Tibial nerve (tissue), 4 donors: ENCODE measurements at places on chromosomes 1 and 21. TPM values are rescaled to one million over a fixed set of nuclear protein-coding genes. Genes with fewer than 3 reads are reported as not detected.

DNA sequence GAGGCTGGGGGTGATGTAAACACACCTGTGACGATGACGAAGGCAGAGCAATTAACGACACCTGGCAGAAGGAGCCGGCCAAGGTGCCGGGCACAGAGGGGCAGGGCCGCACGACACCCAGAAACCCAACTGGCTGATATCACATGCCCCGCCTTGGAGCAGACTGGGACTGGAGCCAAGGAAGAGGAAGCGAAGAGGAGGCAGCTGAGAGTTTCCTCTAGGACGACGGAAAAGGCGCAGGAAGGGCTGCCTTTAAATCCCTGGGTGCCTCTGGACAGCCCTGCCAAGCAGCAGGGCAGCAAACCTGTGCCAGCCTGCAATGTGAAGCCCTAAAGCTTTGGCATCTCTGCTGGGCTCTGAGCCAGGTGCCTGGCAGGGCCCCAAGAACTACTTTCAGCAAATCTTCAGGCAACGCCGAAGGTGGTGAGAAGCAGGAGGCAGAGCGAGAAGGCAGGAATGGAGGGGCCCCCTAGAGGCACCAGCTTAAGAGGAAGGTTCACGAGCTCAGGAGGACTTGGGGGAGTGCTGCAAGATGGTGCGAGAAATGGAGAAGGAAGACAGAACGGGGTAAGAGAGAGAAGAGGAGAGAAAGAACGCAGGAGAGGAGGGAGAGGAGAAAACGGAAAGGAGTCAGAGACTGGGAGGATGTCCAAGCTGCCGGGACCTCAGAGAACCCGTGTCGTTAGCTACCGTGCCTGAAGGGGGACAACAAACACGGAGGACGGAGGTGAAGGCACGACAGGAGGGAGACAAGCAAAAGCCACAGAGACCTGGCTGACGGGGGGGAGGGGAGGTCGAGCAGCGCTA, 25.3 kb upstream of the PEF1 start:
- H3K27ac ChIP-seq: peak overlapping the region; percentile 75
- H3K4me3 ChIP-seq: peak overlapping the region; percentile 13
- H3K27me3 ChIP-seq: no peaks in the 10 kb centered on the region
- peaks cover 35% of the 10 kb centered on the region for H3K4me1 ChIP-seq
- H3K36me3 ChIP-seq: no peaks in the 10 kb centered on the region
- DNase-seq: peak; percentile 69

DNA sequence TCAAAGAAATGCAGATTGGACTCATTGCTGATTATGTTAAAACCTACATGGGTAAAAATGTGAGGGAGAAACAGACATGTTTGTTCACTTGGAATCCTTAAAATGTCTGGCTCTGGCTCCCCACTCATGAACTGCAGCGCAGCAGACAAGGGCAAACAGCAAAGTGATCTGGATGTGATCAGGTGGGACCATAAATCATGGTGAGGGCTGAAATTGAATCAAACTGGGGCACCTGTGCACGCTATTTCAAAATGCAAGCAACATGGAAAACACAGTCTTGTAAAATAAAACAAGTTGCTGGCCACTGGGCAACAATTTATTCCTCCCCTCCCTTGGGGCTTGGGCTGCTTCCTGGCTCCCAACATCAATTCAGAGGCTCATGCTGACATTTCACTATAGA, 373.4 kb downstream of the SEC16B start:
- H3K36me3 ChIP-seq: no peaks in the 10 kb centered on the region
- no peaks in the 10 kb centered on the region for H3K27me3 ChIP-seq
- H3K27ac ChIP-seq: no peak overlapping the region

GRCh38 chr1:16724718-16725438, 15.4 kb upstream of the RNU1-4 start:
- no peaks in the 10 kb centered on the region for H3K4me1 ChIP-seq
- no peaks in the 10 kb centered on the region for H3K36me3 ChIP-seq
- H3K4me3 ChIP-seq: no peak overlapping the region
- H3K27me3 ChIP-seq: no peaks in the 10 kb centered on the region

DNA sequence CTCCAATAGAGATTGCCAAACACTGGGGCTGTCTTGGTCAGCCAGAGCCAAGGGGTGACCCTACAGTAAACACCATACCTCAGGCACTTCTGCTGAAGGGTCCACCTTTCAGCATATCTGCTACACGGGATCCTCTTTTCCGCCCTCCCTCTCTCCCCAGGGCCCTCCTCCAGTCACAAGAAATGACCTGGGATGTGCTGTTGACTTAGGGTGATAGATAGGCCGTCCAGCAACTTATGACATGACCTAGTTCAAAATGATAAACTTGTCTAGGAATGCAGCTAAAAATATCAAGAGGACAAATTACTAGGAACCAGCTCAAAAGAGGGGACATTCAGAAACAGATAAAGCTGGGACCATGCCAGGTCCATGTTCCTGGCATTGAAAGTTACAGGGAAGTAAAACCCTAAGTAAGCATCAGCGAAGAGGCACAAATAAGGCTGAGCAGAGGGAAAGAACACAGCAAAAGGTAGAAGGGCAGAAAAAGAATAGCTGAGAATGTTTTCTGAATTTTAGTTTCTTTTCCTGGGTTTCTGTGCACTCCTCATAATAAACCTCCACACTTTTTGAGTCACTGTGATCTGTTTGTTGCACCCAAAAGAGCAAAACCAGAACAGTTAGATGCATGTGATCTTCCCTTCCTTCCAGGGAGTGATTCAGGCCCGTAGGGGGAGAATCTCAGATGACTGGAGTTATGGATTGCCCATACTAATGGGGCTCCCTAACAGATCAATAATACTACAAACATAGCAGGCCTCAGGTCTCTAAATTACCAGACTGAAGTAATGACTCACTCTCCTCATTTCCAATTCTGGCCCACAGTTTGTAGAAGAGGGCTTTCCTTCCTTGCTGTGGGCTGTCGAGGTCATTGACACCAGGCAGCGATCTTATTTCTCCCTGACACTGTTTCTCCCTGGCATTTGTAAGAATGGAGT, 48.9 kb upstream of the F3 start:
- no peaks in the 10 kb centered on the region for H3K27me3 ChIP-seq
- H3K27ac ChIP-seq: peak overlapping the region; percentile 35
- DNase-seq: peak; percentile 8
- H3K4me3 ChIP-seq: no peak overlapping the region

DNA sequence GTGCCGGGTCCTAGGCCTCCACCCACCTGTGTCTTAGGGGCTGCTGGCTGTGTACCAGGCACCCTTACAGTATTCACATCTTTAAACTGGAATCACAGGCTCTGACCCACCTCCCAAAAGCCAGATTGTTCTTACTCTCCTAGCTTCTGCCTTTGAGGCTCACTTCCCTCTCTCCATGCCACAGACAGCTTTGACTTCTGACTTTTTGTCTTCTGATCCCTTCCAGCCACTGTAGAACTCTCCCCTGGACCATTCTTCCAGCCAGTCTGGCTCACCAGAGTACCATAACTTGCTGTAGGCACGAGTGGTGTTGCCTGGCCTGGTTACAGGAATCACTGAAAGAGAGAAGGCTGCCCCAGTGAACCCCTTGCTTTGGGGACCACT, 58.1 kb upstream of the STUM start:
- DNase-seq: no peak
- no peaks in the 10 kb centered on the region for H3K27me3 ChIP-seq
- no peaks in the 10 kb centered on the region for H3K36me3 ChIP-seq
- no peaks in the 10 kb centered on the region for H3K4me1 ChIP-seq

DNA sequence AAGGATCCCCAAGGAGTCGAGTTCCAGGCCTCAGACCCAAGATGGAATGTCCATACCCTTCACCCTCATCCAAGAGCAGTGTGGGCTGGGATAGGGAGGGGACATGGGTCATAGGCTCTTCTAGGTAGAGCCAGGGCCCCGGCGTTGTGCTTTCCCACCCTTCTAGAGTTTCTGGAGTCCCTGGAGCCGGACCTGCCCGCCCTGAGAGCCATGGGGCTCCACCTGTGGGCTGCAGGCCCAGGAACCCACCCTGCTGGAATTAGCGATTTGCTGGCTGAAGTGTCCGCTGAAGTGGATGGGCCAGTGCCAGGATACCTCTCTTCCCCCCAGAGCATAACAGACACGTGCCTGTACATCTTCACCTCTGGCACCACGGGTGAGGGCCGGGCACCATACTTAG, 1.1 kb downstream of the SLC27A3 start:
- peaks cover 32% of the 10 kb centered on the region for H3K4me1 ChIP-seq
- DNase-seq: no peak
- no peaks in the 10 kb centered on the region for H3K27me3 ChIP-seq
- H3K4me3 ChIP-seq: peak overlapping the region; percentile 65
- H3K27ac ChIP-seq: peak overlapping the region; percentile 89

SPRR2F gene
- total RNA-seq: not detected

AP4B1 gene
- 35.8 TPM for total RNA-seq

PGBD5 gene
- 2.7 TPM for total RNA-seq

GRCh38 chr21:26140164-26140579, 30.4 kb downstream of the APP start:
- DNase-seq: no peak
- no peaks in the 10 kb centered on the region for H3K36me3 ChIP-seq
- no peak overlapping the region for H3K4me3 ChIP-seq
- H3K4me1 ChIP-seq: peaks cover 29% of the 10 kb centered on the region

DNA sequence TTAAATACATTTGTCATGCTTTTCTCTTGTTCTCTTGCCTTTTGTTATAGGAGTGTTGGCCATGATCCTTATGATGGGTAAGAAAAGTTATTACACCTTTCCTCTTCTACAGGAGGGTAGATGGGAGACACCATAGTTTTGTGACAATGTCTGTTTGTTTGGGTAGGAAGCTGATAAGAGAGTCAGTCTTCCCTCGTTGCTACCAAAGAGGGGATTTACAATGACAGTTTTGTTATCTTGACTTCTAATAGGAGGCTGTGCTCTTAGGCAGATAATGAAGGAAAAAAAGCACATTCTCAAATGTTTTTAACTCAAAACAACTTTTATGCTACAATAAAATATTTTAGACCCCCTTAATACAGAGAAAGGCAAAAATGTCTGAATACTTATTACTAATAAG, 48.0 kb upstream of the WLS start:
- DNase-seq: no peak
- no peaks in the 10 kb centered on the region for H3K27me3 ChIP-seq
- H3K4me1 ChIP-seq: no peaks in the 10 kb centered on the region

GRCh38 chr1:7962014-7962335, 464 bp downstream of the PARK7 start:
- no peak for DNase-seq
- peaks cover 19% of the 10 kb centered on the region for H3K4me1 ChIP-seq
- H3K4me3 ChIP-seq: peak overlapping the region; percentile 90
- H3K27ac ChIP-seq: peak overlapping the region; percentile 89

DNA sequence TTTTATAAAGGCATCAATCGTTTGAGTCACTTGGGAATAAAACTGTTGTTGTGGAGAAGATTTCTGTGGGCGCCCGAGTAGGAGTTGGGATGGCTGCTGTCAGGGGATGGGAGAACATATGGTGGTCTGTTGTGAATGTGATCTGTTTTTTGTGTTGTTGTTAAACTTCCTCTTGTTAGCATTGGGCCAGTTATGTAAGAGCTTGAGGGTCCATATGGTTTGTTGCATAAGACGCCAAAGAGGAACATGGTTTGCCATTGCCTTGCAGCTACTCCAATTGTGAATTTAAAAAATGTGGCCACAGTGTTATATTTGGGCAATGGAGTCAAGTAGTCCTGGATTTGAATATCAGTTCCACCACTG, 136.1 kb upstream of the JUN start:
- H3K27ac ChIP-seq: no peak overlapping the region
- peaks cover 14% of the 10 kb centered on the region for H3K4me1 ChIP-seq
- no peaks in the 10 kb centered on the region for H3K27me3 ChIP-seq
- no peak for DNase-seq
- H3K4me3 ChIP-seq: no peak overlapping the region
- H3K36me3 ChIP-seq: no peaks in the 10 kb centered on the region

GRCh38 chr1:153929426-153929825, 6.7 kb upstream of the GATAD2B start:
- H3K36me3 ChIP-seq: peaks cover 50% of the 10 kb centered on the region
- DNase-seq: no peak
- H3K27me3 ChIP-seq: no peaks in the 10 kb centered on the region

IVL gene
- not detected for total RNA-seq

GRCh38 chr1:56908619-56909221, 54.1 kb downstream of the C8A start:
- no peak overlapping the region for H3K27ac ChIP-seq
- no peaks in the 10 kb centered on the region for H3K36me3 ChIP-seq
- DNase-seq: no peak
- H3K4me1 ChIP-seq: peaks cover 5% of the 10 kb centered on the region

AK5 gene
- 19.0 TPM for total RNA-seq

- H3K4me3 ChIP-seq: peak within 1 kb of the TSS; percentile 71
- H3K4me1 ChIP-seq: peaks cover 53% of the 10 kb centered on the region
- H3K27ac ChIP-seq: peak within 1 kb of the TSS; percentile 91
- H3K27me3 ChIP-seq: no peaks in the 10 kb centered on the region
- DNase-seq: peak; percentile 54
Observed at GRCh38 chr1:151006327-151007052, at the start of gene MINDY1. Gene MINDY1 (minus strand): TSS chr1:151006902. CDS start chr1:151002617, 4,285 bp downstream.

GRCh38 chr1:27365372-27366112, 1.2 kb downstream of the MAP3K6 start:
- peaks cover 56% of the 10 kb centered on the region for H3K4me1 ChIP-seq
- peak overlapping the region; percentile 95 for H3K27ac ChIP-seq
- H3K4me3 ChIP-seq: peak overlapping the region; percentile 66
- DNase-seq: peak; percentile 93
- no peaks in the 10 kb centered on the region for H3K36me3 ChIP-seq
- no peaks in the 10 kb centered on the region for H3K27me3 ChIP-seq

RORC gene
- 0.21 TPM for total RNA-seq

LCE1B gene
- total RNA-seq: not detected

GRCh38 chr1:17551755-17552234, 12.3 kb downstream of the ARHGEF10L start:
- H3K4me1 ChIP-seq: no peaks in the 10 kb centered on the region
- H3K36me3 ChIP-seq: no peaks in the 10 kb centered on the region
- H3K4me3 ChIP-seq: no peak overlapping the region
- H3K27me3 ChIP-seq: no peaks in the 10 kb centered on the region
